ENCODE measurements at places on chromosomes 1 and 21. TPM values are rescaled to one million over a fixed set of nuclear protein-coding genes. Genes with fewer than 3 reads are reported as not detected.

Gene INAVA
- 35.8 TPM for total RNA-seq

Gene PRRX1
- total RNA-seq, result not detected

Gene SYDE2
- total RNA-seq, result 4.2 TPM

Gene ATP1A4
- total RNA-seq, result not detected

Gene SERPINC1
- not detected for total RNA-seq
